Central memory CD8-positive, alpha-beta T cell (primary cell): ENCODE measurements at places on chromosomes 5 and 9.

GRCh38 chr5:80069918-80070318 is 34.8 kb downstream of the THBS4 start:
- no peak overlapping the region for H3K4me3 ChIP-seq
- peak overlapping the region; percentile 5 for H3K27ac ChIP-seq
- DNase-seq, result no peak
- H3K4me1 ChIP-seq, result no peaks in the 10 kb centered on the region

- no peaks in the 10 kb centered on the region for H3K27me3 ChIP-seq
- no peaks in the 10 kb centered on the region for H3K36me3 ChIP-seq
- no peaks in the 10 kb centered on the region for H3K4me1 ChIP-seq
- no peak for DNase-seq
These were observed 293.4 kb upstream of the IRX1 start for GRCh38 chr5:3302228-3302627.

DNA sequence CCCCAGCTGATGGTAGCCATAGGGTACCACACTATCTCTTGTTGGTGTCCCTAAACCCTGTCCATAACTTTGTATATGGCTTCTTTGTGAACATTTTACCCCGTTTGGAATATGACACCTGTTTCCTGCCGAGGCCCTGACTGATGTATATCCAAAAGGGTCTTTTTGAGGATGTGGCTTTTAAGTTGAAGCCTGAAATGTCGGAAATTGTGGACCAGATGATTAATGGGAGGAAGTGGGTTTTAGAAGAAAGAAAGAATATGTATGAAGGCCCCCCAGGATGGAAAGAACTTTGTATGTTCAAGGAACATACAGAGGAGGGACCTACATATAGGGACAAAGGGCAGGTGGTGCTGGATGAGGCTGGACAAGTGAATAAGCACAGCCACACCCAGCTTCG is 16.7 kb upstream of the TNFSF8 start:
- peaks cover 12% of the 10 kb centered on the region for H3K4me1 ChIP-seq
- H3K27me3 ChIP-seq, result no peaks in the 10 kb centered on the region
- H3K27ac ChIP-seq, result no peak overlapping the region
- H3K36me3 ChIP-seq, result no peaks in the 10 kb centered on the region
- H3K4me3 ChIP-seq, result no peak overlapping the region

- peaks cover 14% of the 10 kb centered on the region for H3K4me1 ChIP-seq
- H3K27me3 ChIP-seq, result peaks cover 41% of the 10 kb centered on the region
- no peak overlapping the region for H3K27ac ChIP-seq
- no peak overlapping the region for H3K4me3 ChIP-seq
- H3K36me3 ChIP-seq, result no peaks in the 10 kb centered on the region
These were observed 23.3 kb downstream of the AK8 start for GRCh38 chr9:132854832-132855231.

GRCh38 chr9:94675008-94675881 is 35.9 kb upstream of the FBP1 start:
- no peak overlapping the region for H3K4me3 ChIP-seq
- no peak for DNase-seq
- H3K27me3 ChIP-seq, result peaks cover 35% of the 10 kb centered on the region
- no peaks in the 10 kb centered on the region for H3K36me3 ChIP-seq
- H3K4me1 ChIP-seq, result no peaks in the 10 kb centered on the region
- no peak overlapping the region for H3K27ac ChIP-seq

DNA sequence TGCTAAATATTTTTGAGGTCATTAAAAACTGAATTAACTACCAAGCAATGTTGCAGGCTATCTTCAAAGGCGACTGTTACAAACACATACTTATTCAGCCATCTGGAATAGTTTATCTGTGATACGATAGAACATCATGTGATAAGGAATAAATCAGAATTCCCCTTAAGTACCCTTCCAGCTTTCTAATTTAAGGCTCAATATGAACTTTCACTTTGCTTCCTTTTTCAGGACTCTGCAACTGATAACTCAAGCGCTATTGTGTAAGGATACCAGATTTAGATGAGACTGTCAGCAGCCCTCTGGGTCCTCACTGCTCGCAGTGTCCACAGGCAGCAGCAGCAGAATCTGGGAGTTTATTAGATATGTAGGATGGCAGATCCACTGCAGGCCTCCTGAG is 416.3 kb downstream of the SPATA31D1 start:
- no peak for DNase-seq
- H3K27me3 ChIP-seq, result no peaks in the 10 kb centered on the region
- no peak overlapping the region for H3K4me3 ChIP-seq
- H3K4me1 ChIP-seq, result no peaks in the 10 kb centered on the region

DNA sequence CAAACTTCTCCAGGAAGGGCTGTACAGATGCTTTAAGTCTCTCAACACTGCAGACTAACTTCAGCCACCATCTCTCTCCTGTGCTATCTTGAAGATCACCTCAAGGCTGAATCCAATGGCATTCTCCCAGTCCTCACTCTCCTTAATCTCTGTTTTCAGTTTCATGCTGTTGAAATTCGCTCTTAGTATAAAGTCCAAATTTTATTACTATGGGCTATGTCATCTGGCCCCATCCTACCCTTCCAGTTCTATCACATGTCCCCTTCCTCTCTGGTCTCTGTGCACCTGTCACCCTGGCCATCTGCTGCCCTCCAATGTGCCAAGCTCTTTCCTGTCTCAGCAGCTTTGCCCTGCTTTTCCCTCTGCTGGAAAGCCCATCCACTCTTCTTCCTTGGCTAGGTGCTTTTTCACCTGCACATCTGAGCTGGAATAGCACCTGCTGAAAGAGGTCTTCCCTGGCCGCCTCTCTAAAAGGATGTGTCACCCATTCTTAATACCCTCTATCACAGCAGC is 284.7 kb upstream of the MAP3K1 start:
- peaks cover 2% of the 10 kb centered on the region for H3K36me3 ChIP-seq
- H3K4me3 ChIP-seq, result no peak overlapping the region
- DNase-seq, result no peak
- no peaks in the 10 kb centered on the region for H3K27me3 ChIP-seq
- no peak overlapping the region for H3K27ac ChIP-seq
- no peaks in the 10 kb centered on the region for H3K4me1 ChIP-seq

DNA sequence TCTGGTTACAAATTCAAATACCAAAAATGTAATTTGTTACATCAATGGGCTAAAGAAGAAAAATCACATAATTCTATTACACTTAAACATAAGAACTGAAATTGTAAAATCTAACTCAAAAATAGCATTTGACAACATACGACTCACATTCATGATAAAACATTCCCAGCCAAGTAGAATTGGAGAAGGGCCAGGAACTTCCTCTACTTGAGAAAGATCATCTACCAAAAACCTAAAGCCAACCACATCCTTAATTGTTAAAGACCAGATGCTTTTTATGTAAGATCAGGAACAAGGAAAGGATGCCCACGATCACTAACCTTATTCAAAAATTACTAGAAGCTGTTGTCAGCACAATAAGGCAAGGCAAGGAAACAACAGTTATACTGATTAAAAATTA is 1819.8 kb upstream of the C9orf72 start:
- H3K36me3 ChIP-seq, result no peaks in the 10 kb centered on the region
- no peaks in the 10 kb centered on the region for H3K27me3 ChIP-seq
- H3K27ac ChIP-seq, result no peak overlapping the region
- no peak for DNase-seq

DNA sequence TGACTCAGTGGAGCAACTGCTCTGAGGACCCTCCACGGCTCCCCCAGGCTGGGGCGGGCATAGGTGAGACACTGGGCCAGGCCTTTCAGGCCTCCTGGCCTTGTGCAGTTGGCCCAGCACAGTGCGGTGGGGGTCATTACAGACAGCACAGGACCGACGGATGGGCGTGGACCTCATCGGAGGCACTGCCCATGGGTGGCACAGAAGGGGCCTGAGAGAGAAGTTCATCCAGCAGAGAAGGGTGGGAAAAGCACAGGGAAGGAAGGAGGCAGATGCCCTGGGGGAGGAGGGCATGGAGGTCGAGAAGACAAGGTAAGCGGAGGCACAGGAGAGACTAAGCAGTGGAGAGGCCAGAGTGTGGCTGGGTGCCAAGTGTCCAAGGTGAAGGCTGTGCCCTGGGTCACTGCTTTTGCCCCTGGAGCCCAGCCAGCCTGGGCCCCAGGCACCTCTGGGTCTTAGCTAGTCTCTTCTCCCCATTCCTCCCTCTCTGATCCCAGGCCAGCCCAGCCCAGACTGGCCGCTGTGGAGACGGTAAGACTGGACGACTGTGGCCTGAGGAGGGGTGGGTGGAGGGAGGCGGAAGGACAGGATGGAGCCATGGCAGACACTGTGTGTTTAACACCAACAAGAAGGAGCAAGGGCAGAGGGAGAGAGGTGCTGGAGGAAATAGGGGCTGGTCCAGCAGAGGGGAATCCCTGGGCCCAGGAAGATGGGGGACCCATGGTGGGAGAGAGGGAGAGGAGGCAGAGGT is 5.7 kb downstream of the IL3 start:
- H3K4me3 ChIP-seq, result no peak overlapping the region
- peak overlapping the region; percentile 67 for H3K27ac ChIP-seq
- H3K27me3 ChIP-seq, result no peaks in the 10 kb centered on the region
- peaks cover 30% of the 10 kb centered on the region for H3K4me1 ChIP-seq
- no peak for DNase-seq

DNA sequence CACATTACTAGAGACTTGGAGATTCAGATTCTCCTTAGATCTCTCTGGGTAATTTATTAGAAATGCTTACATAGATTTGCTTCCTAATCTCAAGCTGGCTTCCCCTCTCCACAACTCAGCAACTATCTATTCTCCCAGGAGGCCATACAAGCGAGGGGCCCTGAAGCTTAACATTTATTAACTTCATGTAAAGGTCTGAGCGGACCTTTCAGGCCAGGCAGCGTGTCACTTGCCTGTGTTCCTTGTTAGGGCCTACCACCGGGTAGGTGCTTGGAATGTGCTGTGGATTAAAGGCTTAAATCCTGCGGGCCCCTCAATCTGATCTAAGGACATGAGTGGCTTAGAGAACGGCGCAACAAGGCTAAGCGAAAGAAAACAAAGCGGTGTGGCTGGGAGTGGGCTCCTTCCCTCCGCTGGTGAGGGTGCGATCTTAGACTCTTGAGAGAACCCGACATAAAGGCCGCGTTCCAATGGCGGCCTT is 712 bp upstream of the HSPA4 start:
- H3K27me3 ChIP-seq, result no peaks in the 10 kb centered on the region
- peaks cover 46% of the 10 kb centered on the region for H3K4me1 ChIP-seq
- peak overlapping the region; percentile 97 for H3K27ac ChIP-seq

DNA sequence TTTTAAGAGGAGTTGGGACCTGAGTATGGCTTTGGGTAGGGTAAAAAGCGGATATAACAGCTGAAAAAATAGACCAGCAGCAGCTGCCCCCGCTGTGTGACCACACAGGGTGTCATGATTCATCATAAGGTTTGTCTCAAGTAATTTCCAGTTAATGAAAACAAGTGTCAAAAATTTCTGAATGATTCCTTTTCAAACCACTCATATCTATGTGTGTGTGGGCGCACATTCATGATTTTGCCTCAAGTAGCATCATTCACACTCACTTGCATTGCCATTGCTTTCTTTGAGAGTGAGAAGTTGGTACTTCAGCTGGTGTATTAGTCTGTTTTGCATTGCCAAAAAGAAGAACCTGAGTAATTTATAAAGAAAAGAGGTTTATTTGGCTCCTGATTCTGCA is 12.1 kb upstream of the TNFAIP8 start:
- H3K4me3 ChIP-seq, result peak overlapping the region; percentile 16
- no peak for DNase-seq
- H3K27ac ChIP-seq, result peak overlapping the region; percentile 74
- H3K36me3 ChIP-seq, result peaks cover 16% of the 10 kb centered on the region

DNA sequence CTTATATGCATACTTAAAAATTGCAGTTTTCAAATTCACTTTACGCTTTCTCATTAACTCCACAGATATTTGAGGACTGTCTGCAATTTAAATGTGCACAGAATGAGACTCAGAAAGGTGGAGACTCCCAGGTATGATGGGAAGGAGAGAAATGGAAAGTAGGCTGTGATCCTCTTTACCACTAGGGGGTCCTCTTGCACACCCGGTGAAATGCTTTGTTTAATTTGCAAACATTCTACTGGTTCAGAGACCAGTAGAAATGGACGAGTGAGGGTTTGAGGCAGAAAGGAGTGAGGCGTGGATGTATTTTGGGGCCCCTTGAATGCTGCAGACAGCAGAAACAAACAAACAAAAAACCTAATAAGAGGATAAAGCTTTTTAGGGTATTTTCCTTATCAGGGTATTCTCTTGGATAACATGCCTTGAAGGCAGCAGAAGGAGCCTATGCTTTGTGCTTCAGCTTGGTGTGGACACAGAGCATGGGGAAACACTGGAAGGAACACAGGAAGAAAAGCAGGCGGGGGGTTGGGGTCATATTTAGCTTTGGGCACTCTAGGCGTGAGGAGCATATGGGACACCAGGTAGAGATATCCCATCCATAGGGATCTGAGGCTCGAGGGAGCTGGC is 410.1 kb downstream of the DMRT2 start:
- H3K27ac ChIP-seq, result no peak overlapping the region
- H3K4me1 ChIP-seq, result no peaks in the 10 kb centered on the region
- DNase-seq, result no peak
- no peak overlapping the region for H3K4me3 ChIP-seq
- H3K27me3 ChIP-seq, result no peaks in the 10 kb centered on the region
- no peaks in the 10 kb centered on the region for H3K36me3 ChIP-seq

- no peaks in the 10 kb centered on the region for H3K36me3 ChIP-seq
- no peak for DNase-seq
- peaks cover 26% of the 10 kb centered on the region for H3K27me3 ChIP-seq
- H3K4me3 ChIP-seq, result no peak overlapping the region
- peaks cover 5% of the 10 kb centered on the region for H3K4me1 ChIP-seq
- no peak overlapping the region for H3K27ac ChIP-seq
These were observed 36.5 kb upstream of the CD180 start for GRCh38 chr5:67233075-67233474.

- no peaks in the 10 kb centered on the region for H3K4me1 ChIP-seq
- no peak for DNase-seq
- no peak overlapping the region for H3K27ac ChIP-seq
- H3K4me3 ChIP-seq, result no peak overlapping the region
- peaks cover 38% of the 10 kb centered on the region for H3K27me3 ChIP-seq
These were observed 16.3 kb upstream of the OBP2B start for GRCh38 chr9:133225171-133226011.

DNA sequence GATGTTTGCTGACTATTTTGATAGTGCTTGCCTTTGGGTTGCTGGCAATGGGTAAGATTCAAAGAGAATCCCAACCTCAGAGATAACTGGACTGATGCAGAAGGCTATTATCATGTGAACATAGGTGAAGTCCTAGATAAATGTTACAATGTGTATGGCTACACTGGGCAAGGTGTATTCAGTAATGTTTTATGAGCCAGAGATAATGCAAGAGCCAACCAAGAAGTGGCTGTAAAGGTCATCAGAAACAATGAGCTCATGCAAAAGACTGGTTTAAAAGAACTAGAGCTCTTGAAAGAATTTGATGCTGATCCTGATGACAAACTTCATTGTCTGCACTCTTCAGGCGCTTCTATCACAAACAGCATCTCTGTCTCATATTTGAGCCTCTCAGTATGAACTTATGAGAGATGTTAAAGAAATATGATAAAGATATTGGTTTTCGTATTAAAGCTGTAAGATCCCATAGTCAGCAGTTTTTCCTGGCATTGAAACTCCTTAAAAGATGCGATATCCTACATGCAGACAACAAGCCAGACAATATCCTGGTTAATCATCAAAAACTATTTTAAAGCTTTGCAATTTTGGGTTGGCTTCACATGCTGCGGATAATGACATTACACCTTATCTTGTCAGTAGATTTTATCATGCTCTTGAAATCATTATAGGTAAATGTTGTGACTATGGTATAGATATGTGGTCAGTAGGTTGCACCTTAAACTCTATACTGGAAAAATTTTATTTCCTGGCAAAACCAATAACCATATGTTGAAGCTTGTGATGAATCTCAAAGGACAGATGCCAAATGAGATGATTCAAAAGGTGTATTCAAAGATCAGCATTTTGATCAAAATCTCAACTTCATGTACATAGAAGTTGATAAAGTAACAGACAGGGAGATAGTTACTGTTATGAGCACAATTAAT is 41.9 kb upstream of the TNFSF15 start:
- H3K27ac ChIP-seq, result no peak overlapping the region
- no peak overlapping the region for H3K4me3 ChIP-seq
- H3K27me3 ChIP-seq, result no peaks in the 10 kb centered on the region
- no peaks in the 10 kb centered on the region for H3K36me3 ChIP-seq
- DNase-seq, result no peak
- H3K4me1 ChIP-seq, result peaks cover 7% of the 10 kb centered on the region
